ENCODE measurements at places on chromosomes 1 and 21.

DNA sequence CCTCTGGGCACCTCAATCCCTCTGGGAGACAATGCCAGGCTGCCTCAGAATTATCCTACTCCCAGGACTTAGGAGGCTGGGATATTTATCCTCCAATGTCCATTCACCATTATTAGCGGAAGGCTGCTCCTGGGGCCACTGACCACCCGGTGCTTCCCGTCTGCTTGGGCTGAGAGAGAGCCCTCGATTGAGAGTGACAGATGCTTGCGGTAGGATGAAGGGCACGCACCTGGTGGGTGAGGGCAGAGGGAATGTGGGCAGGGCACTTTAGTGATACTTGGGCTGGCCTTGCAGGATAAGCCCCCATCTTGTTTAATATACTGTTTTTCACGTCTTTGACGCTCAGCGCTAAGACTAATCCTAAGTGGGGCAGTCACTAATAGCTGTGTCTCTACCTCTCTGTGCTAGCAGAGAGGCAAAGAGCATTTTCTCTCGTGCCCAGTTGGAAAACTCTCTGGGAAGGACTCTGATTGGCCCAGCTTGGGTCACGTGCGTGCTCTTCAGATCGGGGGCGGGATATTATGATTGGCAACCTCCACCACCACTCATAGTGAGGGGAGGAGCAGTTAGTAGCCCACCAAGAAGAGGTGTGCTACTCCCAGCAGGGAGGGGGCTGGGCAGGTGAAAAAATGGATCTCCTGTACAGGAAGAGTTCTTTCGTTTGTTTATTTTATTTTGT lies 10.6 kb upstream of the PARS2 start:
- DNase-seq: no peak

DNA sequence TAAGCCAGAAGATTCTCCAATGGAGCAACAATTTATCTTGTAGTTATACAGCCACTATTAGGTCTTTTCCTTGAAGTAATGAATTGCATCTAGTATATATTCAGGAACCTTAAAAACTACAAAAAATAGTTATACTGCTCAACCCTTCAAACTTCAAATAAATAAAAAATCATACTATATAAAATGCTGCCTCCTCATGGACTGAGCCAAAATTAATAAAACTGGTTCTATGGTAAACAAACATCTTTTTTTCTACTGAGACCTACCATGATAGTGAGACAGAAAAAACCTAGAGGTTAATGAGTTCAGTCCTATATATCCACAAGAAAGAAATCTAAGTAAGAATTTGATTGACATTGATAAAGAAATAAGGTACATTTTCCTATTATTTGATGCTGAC lies 67.7 kb downstream of the GPATCH2 start:
- DNase-seq: no peak

DNA sequence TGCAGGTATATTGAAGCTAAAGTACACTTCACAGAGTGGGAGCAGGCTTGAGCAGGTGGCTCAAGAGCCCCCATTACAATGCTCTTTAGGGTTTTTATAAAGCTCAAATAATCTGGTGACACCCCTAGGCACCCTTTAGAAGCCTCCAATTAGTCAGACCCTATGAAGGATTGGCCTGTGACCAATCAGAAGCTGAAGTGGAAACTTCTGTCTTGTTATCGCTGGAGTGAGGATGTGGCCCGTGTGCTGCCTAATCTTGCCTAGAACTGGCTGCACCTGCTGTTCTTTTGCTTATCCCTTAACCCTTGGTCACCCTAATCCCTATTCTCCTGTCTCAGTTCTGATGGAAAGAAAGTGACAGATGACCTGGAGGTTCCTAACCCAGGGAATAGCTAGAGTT lies 70.8 kb upstream of the ABCG1 start:
- DNase-seq: no peak

GRCh38 chr1:97158691-97159096 lies 437.1 kb downstream of the PTBP2 start:
- no peak for DNase-seq

- no peak for DNase-seq
Observed at GRCh38 chr1:172239901-172240300, 180.6 kb upstream of the C1orf105 start.

DNA sequence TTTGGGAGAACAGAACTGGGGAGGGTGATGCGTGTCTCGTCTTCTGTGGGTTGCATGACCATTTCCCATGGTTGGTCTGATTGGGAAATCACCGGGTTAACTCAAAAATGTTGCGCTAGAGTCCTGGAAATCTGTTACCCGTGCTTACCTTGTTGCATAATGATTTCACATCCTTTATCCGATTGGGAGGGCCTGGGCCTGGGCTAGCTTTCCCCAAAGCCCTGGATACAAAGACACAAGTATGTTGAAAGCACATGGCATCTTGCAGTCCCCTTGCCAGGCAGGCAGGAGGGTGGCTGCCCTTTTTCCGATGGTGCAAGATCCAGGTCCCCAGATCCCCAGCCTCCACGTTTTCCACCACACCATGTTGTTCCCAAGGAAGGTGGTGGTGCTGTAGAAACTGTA lies 582 bp downstream of the TRPM2 start:
- no peak for DNase-seq

DNA sequence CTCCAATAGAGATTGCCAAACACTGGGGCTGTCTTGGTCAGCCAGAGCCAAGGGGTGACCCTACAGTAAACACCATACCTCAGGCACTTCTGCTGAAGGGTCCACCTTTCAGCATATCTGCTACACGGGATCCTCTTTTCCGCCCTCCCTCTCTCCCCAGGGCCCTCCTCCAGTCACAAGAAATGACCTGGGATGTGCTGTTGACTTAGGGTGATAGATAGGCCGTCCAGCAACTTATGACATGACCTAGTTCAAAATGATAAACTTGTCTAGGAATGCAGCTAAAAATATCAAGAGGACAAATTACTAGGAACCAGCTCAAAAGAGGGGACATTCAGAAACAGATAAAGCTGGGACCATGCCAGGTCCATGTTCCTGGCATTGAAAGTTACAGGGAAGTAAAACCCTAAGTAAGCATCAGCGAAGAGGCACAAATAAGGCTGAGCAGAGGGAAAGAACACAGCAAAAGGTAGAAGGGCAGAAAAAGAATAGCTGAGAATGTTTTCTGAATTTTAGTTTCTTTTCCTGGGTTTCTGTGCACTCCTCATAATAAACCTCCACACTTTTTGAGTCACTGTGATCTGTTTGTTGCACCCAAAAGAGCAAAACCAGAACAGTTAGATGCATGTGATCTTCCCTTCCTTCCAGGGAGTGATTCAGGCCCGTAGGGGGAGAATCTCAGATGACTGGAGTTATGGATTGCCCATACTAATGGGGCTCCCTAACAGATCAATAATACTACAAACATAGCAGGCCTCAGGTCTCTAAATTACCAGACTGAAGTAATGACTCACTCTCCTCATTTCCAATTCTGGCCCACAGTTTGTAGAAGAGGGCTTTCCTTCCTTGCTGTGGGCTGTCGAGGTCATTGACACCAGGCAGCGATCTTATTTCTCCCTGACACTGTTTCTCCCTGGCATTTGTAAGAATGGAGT lies 48.9 kb upstream of the F3 start:
- no peak for DNase-seq

DNA sequence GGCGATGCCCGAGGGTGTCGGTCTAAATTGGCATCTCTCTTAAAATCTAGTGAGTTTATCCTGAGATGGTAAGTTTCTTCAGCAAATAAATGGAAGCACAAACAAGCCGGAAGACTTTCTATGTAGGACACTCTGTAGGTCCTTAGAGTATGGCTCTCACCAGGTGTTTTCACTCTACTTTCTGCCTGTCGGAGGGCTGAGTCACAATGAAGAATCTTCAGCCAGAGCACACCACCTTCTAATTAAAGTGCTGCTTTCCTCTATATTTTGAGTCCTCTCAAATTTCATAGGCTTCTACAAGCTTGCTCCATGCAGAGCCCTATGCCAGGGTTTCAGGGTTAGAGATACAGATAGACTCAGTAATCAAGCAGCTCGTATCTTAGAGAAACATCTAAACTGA lies 27.1 kb downstream of the KCNK1 start:
- DNase-seq: no peak

DNA sequence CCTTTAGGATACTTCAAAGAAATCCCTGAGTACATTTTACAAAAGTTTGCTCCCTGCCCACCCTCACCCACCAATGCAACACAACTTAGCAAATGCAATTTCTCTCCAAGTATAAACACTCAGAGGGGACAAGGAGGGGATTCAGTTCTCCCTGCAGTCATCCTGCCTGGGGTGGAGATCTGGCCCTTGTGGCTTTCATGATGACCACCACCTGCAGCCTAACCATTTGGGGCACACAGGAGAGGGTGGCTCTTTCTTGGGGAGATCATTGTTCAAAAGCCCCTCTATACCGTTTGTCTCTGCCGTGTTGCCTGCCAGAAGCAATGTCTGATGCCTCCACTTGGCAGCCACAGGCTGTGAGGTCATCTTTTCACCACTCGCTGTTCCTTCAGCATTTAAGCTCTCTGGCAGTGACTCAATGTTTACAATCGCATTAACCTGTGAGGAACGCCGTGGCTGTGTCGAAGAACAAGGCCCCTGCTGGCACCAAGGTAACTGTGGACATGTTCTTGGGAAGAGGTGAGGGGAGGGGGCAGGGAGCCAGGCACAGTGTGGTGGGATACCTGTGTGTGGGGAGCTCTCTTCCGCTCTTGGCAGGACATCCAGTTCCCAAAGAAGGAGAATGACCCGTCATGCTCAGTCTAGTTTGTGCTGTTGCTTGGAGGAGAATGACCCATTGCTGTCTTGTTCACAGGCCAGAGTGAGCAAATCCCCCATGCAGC lies 103.9 kb upstream of the DUSP10 start:
- DNase-seq: no peak

GRCh38 chr1:205658943-205659581 lies 21.2 kb downstream of the SLC45A3 start:
- peak; percentile 70 for DNase-seq

DNA sequence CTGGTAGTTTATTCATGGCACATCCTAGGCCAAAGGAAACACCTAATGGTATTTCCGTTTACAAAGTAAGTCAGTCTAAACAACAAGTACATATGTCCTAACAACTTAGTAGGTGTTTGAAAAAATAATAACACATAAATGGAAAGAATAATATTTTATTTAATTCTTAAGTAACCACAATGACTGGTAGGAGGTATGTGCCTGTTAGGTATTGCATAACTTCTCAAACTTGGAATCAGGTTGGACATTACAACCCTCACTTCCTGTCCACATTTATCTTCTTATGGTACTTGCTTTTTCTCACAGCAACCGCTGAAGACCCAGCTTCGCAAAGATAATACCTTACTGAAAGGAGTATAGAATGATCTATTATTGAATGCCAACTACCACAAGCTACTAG lies 64.2 kb downstream of the VPS13D start:
- no peak for DNase-seq

DNA sequence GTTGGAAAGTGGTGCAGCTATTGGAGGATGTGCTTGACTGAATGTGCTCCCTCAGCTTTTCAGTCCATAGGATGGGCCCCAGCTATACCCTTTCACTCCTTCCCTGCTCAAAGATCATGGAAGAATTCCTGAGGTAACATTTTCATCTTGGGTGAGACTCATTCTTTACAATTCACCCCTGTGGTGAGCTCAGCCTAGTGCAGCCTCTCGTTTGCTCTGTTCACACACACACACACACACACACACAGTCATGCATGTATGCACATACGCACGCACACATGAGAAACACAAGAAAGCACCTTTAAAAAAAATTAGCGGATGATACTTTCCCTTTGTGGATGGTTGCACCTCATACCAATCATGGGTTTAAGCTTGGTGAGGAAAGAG lies 25.8 kb downstream of the CCN1 start:
- no peak for DNase-seq

GRCh38 chr1:14495996-14496395 lies 102.5 kb upstream of the KAZN start:
- no peak for DNase-seq

DNA sequence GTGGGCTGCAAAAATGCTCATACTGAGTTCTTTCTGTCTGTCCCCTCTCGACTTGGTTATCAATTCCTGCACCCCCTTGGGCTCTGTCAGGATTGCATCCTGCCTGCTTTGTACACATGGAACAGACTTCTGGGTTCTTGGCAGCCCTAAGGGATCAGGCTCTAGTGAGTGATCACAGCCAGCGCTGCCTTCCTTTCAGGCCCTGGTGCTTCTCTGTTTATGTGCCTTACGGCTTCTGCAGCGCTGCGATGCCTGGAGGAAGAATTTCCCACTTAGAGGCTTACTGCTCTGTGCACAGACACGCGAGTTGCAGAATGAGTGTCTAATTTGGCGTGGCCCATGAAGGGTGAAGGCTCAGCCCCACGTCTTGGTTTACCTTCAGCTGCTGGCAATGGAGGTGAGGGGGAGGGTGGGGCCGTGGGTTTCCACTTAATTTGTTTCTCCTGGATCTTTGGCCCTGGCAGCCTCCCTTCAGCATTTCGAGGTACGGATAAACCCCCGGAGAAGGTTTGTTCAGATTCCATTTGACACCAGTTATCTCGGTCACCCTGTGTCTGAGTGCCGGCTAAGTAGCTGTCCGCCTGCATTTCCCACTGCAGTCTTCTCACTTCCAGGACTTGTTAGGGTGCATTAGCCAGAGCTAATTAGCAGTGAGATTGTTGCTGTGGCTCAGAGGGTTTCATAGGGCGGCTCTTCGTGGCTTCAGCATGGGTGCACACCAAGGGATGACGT lies 227.3 kb downstream of the DYRK1A start:
- no peak for DNase-seq

DNA sequence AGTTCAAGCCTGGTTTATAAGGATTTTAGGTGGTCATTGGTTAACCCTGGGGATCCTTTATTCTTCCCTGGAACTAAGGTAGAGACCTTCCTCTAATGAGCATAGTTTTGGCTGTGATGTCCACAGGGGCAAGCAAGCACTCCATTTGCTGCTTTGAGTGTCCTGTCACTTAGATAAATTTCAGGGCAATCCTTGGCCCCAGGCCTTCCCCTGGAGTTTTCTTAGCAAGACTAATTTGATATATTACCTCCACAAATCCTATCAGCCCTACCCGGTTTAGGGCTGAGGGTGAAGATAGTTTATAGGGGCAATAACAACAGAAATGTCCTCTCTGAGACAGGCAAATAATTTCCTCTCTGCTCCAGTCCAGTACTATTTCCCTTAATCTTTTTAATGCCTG lies 166.6 kb downstream of the CYYR1 start:
- no peak for DNase-seq

GRCh38 chr1:15425958-15426357 lies 12.3 kb upstream of the CTRC start:
- no peak for DNase-seq

DNA sequence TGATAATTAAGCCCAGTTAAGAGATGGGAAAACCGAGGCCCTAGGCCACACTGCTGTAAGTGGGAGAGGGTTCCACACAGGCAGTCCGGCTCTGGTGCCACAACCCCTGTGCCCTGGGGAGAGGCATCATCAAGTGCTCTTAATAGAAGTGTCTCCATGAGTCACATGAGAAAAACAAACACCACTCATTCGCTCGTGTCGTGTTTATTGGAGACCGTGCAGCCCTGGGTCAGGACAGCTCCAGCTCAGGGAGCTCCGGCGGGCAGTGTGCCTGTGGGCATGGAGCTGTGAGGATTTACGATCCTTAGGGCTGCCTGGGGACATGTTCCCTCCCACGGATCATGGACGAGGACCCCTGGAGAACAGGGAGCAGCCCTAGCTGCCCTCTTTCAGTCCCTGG lies 658.5 kb downstream of the AJAP1 start:
- DNase-seq: no peak
